HT-29 (cell line): ENCODE measurements at places on chromosomes 11 and 22.

- DNase-seq = no peak
These were observed 427.5 kb downstream of the METTL15 start for GRCh38 chr11:28535677-28536076.

DNA sequence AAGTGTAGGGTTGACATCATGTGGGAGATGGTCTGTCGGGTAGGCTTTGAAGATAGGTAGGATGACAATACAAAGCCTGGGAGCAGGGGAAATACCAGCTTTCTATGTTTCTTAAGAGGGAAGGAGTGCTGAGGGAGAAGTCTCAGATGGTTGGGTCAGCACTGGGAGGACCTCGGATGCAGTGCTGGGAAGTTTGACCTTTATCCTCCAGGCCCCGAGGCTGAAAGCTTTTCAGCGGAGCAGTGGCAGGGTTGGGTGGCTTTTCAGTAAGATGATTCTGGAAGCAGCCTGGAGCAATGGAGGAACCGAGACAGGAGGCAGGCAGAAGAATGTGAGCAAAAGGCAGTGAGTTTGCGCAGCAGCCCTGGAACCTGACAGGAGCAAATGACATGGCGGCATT lies 43.5 kb upstream of the MYO18B start:
- no peak for DNase-seq

DNA sequence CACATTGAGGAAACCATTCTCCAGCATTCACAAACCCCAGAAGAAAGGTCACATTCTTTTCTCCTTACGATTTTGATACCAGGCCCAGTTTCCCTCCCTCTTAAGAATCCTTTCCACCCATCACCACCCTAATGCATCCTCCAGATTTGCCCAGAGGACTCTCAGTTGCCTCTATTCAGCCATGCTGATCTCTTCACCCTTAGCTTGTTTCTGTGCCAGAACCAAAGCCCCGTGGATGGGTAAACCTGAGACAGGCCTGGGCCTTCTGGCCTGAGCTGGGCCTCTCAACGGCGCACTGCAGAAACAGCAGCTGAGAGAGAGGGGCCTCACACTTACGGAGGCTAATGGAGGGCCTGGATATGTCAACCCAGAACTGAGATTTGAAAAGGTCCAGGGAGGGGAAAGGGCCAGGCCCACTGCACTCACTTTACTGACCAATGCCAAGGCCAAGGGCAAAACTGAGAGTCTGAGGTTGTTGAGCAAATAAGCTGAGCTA lies 32.2 kb upstream of the OAF start:
- no peak for DNase-seq

DNA sequence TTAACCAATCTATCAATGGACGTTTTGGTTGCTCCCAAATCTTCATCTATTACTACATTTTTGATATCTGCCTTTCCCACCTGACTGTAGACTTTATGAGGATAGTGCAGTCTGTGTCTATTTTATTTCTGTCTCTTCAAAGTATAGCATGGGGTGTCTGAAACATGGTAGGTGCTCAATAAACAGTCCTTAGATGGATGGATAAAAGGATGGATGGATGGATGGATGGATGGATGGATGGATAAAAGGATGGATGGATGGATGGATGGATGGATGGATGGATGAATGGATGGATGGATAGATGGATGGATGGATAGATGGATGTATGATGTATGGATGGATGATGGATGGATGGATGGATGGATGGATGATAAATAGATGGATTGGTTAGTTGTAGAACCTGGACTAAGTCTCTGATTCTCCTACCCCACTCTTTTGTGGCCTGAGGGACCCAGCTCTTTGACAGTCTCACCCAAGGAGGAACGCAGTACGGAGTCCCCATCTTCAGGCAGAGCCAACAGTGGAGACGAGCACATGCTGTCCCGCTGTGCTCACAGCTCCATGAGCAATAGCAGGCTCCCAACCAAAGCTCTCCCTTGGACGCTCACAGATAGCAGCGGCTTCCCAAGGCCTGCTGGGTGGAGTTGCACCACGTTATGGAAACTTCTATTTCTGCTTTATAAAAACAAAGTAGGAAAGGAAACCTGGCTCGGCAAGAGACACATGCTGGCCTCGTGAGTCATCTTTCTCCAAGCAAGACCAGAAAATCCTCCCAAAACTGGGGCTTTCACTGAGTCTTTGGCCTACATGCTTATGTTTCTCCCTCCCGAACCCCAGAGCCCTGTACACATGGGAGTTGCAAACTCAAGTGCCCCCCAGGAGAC lies 448.0 kb downstream of the MIAT start:
- no peak for DNase-seq

DNA sequence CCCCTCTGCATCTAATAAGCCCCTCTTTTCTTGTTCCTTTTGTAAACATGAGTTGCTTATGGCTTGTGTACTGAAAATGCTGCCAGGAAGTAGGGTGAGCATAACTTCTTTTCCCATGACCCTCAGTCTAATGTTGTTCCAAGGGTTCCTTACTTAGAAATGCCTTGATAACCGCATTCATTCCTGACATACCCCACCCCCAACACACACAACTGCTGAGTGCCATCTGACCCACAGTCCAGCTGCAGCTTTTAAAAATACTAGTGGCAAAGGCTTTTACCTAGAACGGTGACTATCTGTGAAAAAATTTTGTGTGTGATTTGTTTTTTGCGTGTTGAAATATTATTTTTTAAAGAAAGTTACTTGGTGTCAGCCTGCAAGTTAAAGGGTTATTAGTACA lies 52.6 kb downstream of the ARHGAP42 start:
- peak; percentile 87 for DNase-seq

DNA sequence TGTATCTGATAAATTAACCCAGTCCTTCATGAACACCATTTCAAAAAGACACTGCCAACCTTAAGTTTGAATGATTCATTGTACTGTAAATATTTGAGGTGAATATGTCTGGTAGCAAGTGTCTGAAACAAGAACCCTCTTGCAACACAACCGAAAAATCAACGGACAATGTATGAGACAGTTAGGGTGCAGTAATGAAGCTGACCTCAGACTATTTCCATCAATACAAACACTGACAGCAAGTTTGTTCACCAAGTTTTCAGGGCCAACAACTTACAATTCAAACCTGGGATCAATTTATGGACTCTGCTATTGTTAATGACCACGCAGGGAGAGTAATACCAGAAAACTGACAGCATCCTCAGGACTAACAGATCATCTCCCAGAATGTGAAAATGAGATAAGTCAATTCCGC lies 126.3 kb downstream of the CADM1 start:
- DNase-seq = no peak

DNA sequence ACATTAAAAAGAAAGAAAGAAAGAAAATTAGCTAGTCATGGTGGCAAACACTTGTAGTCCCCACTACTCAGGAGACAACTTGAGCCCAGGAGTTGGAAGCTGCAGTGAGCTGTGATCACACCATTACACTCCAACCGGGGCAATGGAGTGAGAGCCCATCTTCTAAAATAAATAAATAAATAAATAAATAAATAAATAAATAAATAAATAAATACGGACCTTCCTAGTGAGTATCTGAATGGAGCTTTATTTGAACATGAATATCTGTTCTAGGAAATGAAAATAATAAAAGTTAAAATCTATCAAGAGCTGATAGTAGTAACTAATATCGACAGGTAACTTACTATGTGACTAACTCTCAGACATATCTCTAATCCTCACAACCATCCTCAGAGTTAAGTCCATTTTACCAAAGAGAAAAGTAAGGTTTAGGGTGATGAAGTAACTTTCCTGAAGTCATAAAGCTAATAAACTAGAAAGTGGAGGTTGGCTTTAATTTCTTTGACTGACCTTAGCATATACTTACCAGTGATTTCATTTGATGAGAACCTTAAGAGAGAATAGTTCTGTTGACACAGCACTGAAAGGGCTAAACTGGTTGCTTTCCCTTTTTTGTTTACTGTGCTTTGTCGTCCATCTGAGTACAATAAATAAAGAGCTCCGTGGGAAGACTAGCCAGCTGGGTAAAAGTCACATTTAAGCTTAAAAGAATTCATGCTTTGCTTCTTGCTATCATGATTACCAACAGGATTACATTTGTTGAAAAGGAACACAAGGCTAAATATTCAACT lies 22.4 kb downstream of the ENTHD1 start:
- DNase-seq = no peak
